Stimulated activated CD8-positive, alpha-beta memory T cell treated with anti-CD3 and anti-CD28 coated beads, Interleukin-4, amount 100 ng/mL, for 24 hours (primary cell): ENCODE measurements at places on chromosomes 12 and 14.

DNA sequence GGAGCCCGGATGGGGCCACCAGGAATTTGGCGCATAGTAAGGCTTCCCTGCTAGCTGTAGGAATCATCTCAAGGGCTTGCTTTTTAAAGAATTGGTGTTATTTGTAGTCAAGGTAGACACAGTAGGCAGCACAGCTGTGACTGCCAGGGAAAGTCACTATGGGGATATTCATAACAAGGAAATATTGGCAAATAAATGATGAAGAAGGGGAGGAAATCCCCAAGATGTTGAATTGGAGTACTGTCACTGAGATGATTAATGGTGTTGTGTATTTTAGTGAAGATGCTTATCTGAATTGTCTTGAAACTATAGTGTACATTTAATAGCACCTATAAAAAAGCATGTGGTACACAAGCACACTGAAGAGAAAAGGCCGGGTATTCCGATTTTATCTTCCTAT is 118.9 kb downstream of the NPAS3 start:
- no peak for DNase-seq

- DNase-seq = no peak
These were observed 90.3 kb downstream of the STAB2 start for GRCh38 chr12:103677341-103677740.

- DNase-seq = no peak
These were observed 350.6 kb downstream of the DPF3 start for GRCh38 chr14:72543341-72543740.

- DNase-seq = peak; percentile 15
These were observed 491 bp downstream of the WDR20 start for GRCh38 chr14:102140027-102140749.

- no peak for DNase-seq
These were observed 17.0 kb downstream of the PPP1R1A start for GRCh38 chr12:54571193-54572188.

GRCh38 chr14:103854822-103855733 is 7.7 kb upstream of the PPP1R13B start:
- DNase-seq = no peak

- DNase-seq = no peak
These were observed 42.1 kb downstream of the DAO start for GRCh38 chr12:108921946-108922345.

- DNase-seq = no peak
These were observed 72.6 kb downstream of the TBX3 start for GRCh38 chr12:114611145-114612018.

- no peak for DNase-seq
These were observed 101.0 kb upstream of the KITLG start for GRCh38 chr12:88681271-88681670.

GRCh38 chr14:100523131-100523842 is 63.9 kb downstream of the BEGAIN start:
- DNase-seq = no peak

- DNase-seq = no peak
These were observed 65.1 kb upstream of the GPATCH2L start for GRCh38 chr14:76086636-76087035.

GRCh38 chr14:89589400-89590118 is 172.5 kb upstream of the FOXN3 start:
- no peak for DNase-seq

- DNase-seq = no peak
These were observed 85.9 kb downstream of the ARMH4 start for GRCh38 chr14:58066115-58066514.

GRCh38 chr12:68034567-68034966 is 45.3 kb downstream of the IFNG-AS1 start:
- DNase-seq = no peak

DNA sequence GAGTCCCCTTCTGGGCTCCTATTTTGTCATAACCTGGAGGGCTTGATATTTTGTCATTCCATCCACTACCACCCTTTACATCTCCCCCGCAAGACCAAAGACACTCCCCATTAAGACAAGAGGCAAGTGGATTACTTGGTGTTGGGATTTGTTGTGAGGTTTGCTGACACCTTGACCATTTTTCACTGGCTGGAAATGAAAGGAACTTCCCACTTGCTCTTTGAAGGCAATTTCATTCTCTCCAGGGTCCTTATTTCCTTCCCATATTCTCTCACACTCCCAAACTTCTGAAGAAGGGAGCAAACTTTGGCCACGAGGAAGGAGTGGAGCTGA is 14.9 kb downstream of the AGAP2 start:
- DNase-seq = no peak

- DNase-seq = no peak
These were observed 94.1 kb downstream of the ANO6 start for GRCh38 chr12:45309836-45310626.

- DNase-seq = no peak
These were observed 4.3 kb downstream of the MDM1 start for GRCh38 chr12:68327896-68328295.

GRCh38 chr14:53968726-53969125 is 12.1 kb upstream of the BMP4 start:
- DNase-seq = no peak

DNA sequence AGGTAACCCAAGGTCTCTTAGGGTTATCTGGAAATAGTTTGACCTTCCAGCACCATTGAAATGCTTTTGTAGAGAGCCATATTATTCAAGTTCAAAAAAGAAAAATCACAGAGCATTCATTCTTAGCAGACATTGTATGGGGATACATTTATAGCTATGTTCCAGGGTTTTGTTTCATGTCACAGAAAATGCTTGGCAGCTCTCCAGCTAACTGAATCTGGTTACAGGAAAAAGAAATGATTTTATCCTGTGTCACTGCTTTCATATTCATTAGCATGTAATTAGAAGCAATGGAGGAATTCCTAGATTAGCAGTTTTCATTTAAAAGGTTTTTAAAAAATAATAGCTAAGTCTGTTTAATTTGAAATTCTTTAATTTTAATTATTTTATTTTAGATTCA is 78.9 kb downstream of the SNAPC1 start:
- DNase-seq = no peak

DNA sequence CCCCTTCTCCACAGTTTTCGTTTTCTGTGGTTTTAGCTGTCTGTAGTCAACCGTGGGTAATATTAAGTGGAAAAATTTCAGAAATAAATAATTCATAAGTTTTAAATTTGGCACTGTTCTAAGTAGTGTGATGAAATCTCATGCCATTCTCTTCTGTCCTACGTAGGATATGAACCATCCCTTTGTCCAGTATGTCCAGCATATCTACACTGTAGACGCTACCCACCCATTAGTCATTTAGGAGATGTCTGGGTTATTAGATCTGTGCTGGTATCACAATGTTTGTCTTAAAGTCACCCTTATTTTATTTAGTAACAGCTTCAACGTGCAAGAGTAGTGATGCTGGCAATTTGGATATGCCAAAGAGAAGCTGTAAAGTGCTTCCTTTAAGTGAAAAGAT is 44.7 kb downstream of the ATF7IP start:
- no peak for DNase-seq

DNA sequence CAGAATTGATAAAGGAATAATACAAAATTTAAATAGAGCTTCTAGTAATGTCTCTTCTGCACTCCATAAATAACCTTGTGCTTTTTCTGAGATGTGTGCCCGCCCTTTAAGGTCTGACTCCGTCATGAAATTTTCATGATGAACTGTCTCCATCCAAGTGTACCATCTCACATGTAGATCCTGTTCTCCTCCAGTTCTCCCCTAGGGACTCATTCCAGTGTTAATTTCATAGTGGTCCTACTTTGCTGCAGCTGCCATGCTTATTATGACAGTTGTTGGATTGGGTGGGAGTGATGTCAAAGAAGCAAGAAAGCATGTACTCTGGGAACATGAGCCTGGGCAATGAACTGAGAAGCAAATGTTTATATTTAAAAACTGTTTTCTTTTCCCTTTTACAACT is 442.5 kb upstream of the PDE3A start:
- DNase-seq = no peak

DNA sequence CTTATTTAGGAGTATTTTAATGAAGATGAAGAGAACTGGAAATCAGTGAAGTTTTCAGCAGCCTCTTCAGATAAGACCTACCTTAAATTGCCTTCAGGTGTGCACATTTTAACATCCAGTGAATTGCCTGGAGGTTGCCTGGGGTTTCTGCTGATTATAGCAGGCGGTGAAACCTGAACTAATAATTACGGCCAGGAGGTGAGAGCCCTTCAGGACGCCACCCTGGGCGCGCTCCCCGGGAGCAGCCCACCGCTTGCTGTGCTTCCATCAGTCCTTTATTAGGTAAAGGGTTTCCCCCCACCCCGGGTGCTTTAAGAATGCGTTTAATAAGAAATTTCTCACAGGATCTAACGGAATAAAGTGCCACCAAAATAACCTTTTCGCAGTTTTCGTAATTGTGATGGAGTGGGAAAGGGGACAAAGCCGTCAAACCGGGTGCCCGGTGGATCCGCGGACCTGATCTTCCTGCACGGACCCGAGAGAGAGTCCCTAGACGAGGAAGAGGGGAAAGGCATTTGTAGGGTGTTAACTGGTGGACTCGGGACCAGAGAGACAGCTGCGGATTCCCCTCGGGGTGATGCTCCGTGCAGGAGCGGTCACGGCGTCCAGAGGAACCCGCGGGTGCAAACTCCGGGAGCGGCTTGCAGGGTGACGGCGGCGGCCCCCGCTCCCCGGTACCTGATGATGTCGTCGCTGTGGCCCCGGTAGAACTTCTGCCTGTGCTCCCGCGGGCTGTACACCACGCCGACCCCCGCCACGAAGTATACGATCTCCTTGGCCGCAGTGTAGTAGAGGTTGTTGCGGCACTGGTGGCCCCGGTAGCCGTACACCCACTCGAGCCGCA is 902 bp downstream of the EML5 start:
- DNase-seq = no peak

DNA sequence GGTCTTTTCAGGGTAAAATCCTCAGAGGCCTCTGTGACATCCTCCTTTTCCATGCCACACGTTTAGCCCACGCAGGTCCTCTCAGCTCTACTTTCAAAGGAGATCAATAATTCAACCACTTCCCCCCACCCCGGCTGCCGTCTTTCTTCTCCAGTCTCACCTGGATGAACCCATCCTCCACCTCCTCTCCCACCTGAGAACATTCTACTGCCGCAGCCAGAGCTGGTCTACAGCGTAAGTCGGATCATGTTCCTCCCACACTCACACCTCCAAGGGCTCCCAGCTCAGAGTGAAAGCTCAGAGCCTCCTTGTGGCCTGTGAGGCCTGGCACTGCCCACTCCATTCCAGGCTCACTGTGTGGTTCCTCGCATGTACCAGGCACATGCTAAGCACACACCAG is 246.6 kb downstream of the CHST11 start:
- no peak for DNase-seq

DNA sequence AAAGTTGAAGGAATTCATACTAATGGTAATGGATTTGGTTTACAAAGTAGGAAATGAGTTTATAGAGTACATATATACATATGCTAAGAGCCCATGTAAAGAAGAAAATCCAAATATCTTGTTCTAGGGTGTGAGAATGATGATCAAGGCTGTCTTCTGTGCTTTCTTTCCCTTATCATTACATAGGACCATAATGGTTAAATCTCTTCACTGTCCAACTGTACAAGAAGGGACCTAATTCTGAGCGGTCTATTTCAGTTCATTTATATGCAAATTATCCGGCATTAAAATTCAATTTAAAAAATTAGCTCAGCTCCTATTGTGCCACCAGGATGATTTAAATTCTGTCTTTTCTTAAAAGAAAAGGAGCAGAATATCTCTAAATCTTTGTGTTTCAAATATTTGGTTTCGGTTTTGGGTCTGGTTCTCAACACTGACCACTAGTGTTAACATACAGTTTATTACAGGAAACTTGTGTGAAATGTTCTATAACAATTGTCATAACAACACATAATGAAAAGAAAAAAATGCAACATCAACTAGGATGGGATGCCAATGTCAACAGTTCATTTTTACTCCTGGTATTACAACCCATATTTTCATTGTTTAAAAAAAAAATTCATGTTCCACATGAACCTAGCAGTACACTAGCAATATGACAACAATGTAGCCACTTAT is 16.8 kb downstream of the OR4K1 start:
- DNase-seq = no peak

DNA sequence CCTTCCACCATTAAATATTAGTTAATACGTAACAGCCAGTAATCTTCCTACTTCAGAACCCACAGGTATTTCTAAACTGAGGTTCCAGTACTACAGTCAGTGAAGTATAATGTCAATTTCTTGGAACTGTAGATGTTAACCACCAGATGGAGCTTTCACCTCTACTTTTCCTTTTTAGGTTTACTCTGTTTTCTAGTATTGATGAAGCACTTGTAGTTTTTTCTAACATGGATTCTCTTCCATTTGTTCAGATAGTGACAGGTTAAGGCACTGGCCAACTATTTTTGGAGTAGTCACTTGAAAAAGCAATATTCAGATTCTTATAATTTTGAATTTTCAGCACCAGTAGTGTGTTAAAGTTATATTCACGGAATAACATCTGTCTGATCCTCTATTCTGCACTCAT is 4.6 kb upstream of the SEC23A start:
- no peak for DNase-seq

GRCh38 chr12:123757561-123757960 is 4.5 kb upstream of the DNAH10 start:
- no peak for DNase-seq

GRCh38 chr12:14619741-14620501 is 52.2 kb upstream of the PLBD1 start:
- no peak for DNase-seq

DNA sequence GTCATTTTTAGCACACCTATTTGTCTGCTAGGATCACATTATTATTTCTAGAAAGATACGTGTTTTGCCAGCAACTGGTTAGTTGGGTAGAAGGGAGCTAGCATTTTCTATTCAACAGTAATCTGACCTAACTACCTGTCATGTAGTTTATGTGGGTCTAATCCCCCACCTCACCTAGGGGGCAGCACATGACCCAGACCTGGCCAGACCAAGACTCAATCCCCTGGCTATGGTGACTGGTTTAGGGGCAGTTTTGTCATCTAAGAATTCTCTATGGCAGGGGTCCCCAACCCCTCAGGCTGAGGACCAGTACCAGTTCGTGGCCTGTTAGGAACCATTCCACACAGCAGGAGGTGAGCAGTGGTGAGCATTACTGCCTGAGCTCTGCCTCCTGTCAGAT is 29.5 kb upstream of the EVL start:
- DNase-seq = no peak

- DNase-seq = no peak
These were observed 1.7 kb upstream of the GPR68 start for GRCh38 chr14:91246051-91246852.

GRCh38 chr12:74483057-74483456 is 54.6 kb upstream of the ATXN7L3B start:
- DNase-seq = no peak

DNA sequence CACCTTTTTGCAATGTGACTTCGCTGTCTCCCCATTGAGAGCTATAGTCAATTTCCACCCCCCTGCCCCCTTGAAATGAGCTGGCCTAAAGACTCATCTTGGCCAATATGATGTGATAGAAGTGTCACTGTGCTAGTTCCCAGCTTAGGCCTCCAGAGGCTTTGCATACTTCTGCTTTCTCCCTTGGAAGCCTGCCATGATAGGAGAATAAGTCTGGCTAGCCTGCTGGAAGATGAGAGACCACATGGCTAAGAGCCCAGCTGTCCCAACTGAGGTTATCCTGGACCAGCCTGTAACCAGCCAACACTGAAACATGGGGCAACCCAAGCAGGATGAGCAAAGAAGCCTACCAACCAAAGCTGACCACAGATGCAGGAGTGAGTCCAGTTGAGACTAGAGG is 196.9 kb downstream of the GRIN2B start:
- no peak for DNase-seq
